ENCODE measurements at places on chromosomes 12 and 14.

DNA sequence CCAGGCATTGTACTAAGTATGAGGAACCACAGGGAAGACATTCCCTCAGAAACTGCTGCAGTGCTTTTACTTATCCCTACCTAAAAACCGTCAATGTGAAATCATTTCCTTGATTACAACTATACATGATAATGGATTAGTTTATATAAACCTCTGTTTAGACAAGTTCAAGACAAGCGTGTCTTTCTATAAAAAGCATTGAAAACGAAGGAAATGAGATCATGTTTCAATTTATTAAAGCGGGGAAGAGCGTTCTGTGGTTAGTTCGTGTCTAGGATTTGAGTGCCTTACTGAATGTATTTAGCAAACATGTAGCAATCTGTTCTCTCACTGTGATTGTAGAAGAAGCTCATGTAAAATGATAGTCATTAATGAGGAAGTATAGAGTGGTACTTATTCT is 37.5 kb downstream of the GALC start:
- no peak for DNase-seq

GRCh38 chr12:4353785-4354208 is 25.7 kb downstream of the FGF23 start:
- no peak for DNase-seq

DNA sequence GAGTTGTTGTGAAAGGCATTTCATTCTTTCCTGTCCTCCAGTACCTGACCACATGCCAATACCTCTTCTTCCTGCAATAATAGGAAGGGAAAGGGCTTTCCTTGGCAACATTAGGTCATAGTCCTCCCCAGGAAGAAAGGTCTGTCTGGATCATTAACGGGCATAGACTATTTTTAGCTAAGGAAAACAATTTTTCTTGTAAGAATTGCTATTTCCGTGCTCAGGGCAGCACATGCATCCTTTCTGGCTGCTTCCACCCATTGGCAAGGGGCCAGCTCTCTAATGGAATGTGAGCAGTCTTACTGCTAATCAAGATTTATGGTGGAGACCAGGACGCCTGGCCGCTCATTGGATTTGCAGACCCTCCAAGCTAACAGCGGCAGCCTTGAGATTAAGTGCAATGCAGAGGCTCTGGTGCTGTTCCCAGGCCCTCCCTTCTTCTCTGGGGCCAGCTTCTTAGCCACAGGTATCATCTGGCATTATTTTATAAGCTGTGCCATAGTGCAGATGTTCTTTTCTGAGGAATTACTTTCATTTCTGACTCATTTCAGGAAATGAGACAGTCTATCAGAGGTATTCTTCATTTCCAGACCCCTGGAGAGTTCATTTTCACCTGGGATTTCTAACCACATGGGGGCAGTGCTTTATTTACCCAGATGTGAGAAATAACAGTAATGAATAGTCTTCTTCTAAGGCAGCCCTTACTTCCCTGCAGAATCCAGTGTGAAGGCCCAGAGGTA is 52.9 kb downstream of the ANO6 start:
- DNase-seq: no peak

DNA sequence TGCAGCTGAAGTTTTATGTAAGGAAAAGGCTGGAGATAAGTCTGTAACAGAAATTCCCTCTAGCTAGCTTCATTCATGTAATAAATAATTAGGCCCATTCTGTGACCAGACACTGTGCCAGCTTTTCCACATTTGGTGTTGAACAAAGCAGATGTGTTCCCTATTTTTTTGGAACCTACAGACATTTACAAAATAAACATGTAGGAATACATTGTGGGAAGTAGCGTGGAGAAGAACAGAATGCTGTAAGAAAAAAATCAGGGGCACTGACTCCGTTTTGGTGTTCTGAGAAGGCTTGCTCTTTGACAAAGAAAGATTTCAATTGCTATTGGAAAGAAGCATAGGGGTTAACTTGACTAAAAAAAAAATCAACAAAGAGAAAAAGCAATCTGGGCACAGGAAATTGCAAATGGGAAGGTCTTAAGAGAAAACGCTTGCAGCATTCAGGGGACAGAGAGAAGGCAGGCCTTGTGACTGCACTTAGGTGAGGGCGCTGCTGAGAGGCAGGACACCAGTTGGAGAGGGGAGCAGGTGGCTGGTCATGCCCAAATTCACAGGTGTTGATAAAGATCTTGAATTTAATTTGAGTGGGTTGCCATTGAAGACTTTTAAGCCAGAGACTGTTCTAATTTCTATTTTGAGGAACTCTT is 4.0 kb downstream of the FAR2 start:
- DNase-seq: no peak

DNA sequence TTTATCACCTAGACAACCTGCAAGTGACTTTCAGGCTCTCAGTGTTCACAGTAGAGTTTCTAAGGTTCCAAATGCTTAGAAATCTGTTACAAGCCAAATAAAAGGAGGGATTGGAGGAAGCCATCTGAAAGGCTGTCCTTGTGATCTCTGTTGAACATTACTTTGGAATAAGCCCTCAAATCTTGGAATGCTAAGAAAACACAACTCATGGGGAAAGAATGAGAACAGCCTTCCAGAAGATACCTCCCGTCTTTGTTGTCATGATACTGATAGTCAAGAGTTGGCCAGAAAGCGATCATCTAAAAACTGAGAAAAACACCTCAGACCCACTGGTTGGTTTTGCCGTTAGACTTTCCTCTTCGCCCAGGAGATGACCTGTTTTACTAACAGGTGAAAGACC is 44.4 kb upstream of the KCNK13 start:
- no peak for DNase-seq

GRCh38 chr14:77319422-77319821 is 1.3 kb downstream of the POMT2 start:
- DNase-seq: no peak

- no peak for DNase-seq
These were observed 113.8 kb downstream of the OTOGL start for GRCh38 chr12:80212938-80213645.

- no peak for DNase-seq
These were observed 67.1 kb upstream of the TMTC2 start for GRCh38 chr12:82619644-82620043.

DNA sequence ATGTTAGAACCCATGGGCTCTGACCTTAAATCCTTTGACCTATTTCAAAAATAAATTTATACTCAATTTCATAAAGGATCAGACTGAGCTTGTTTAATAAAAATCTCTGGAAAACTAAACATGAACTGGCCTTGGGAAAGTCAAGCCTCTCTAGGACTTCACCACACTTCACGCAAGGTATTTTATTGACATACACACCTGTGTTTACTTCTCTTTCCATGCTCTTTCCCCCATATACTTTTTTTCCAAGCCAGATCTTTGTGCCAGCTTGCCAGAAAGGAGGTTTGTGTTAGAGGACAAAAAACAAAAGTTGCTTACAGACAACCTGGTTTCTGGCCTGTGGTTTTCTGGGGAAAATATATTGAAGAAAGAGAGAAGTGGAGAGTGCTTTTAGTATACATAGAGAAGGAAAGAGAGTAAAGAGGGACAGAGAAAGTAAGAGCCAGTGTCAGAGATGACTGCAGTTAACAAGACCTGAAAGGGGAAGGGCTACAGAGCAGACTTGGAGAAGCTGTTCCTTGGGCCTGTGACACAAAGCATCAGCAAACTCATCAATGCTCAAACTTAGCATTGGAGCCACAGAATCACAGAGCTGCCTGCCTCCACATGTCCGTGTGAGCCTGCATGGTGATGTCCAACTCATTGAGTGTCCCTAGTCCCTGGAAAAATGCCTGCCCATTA is 77.3 kb upstream of the TMTC2 start:
- DNase-seq: no peak

DNA sequence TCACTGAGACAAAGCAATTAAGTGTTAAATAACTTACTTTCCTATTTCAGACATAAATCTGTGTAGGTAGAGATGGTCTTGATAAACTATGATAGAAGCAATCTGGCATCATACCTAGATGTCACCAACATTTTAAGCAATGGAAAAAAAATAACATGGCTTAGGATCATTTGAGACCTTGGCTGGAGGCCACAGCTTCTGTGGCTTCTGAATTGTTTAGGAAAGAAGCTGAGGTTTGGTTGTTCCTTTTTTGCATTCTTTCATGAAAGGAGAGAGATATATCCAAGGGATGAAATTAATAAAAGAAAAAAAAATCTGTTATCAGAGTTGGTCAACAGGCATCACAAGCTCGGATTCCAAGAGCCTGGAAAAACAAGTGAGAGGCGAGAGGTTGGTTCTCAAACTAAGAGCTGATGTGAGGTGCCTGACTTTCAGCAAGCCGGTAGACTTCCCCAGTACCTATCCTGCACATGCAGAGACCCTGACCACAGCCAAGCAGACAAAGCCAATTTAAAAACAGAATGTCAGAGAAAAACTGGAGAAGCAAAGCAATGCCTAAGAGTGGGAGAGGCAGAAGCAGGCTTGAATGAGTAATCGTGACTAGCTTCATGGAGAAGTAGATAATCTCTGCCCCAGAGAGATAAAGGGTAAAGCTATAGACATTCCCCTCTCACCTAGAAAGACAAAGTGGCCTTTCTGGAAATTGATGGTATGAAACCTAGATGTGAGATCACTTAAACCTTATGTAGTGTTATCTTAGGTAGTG is 43.4 kb upstream of the ST8SIA1 start:
- no peak for DNase-seq

DNA sequence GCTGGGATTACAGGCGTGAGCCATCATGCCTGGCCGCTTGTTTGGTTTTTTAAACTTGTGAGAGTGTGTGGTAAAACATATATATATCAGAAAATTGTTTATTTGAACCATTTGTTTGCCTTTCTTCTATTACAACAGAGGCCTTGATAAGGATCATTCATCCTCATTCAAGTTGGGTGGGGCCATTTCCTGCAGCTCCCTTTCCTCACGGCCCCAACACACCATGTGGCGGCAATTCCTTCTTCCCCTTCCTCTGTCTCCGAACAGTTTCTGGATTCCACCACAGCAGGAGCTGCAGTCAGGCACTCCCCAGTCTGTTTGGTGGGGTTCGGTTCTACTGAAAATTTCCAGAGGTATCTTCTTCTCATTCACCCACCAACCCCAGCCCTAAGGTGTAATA is 42.0 kb upstream of the RASSF3 start:
- DNase-seq: no peak

DNA sequence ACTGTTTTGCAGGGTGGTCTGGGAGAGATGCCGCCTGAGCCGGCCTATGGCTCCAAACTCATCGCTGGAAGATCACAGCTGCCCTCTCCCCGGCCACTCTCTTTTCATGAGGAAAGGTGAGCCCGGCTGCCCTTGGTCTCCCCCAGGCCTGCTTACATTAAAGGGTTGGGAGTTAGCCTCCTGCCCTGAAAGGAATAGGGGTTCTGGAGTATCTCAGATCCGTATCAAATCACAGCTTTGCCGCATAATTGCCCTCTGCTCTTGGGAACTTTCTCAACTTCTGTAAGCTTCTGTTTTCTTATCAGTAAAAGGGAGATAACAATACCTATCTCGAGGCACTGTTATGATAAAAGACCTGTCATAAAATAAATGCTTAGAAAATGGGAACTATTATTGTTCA is 17.6 kb downstream of the PHLDA1 start:
- no peak for DNase-seq

DNA sequence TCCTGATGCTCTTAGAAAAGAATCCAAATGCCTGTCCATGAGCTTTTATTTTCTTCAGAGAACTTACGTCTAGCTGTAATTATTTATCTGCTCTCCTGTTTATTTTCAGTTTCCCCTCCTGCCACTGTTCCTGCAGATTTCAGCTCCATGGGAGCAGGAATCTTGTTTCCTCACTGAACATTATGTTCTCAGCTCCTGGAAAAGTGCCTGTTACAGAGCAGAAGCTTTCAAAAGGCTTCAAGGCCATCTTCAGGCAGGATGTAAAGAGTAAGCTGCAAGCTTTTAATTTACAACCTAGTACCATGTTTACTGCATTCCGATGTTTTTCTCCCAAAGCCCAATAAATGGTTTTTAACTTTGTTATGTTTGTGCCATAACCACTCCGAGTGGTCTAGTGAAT is 98.4 kb upstream of the BTG1 start:
- DNase-seq: no peak

DNA sequence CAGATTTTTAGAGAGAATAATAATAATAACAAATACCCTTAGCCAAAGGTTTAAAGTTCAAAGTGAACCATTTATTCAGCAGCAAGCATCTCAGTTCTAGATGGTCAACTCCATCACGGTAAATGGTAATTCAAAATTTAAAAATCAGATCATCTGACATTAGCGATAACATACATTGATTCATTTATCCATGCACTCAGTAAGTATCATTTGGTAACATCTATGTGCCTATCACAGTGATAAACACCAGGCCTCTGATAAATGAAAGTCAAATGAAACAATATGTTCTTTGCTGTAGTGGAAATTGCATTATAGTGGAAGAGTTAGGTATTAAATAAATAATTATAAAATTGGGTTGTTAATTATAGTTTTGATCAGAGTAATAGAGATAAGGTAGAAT is 108.8 kb downstream of the CNTN1 start:
- no peak for DNase-seq

DNA sequence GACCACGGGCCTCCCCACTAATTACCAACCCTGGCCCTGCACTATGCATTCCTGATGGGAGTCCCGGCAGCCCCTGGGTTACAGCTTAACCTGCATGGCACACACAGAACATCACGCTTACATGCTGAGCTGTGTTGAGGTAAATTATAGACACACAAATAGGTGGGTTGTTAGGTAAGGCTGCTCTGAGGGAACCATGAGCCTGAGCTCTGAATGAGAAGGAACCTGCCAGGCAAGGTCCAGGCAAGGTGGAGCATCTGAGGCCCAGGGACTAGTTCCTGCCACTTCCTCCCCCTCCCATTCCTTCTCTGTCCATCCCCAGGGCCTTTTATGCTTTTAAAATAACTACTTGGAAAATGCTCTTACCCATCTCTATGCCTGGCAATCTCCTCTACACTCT is 82.7 kb upstream of the ESRRB start:
- no peak for DNase-seq

GRCh38 chr14:73713803-73714655 is at the start of gene PNMA1:
TSS of gene PNMA1 (minus strand) at chr14:73714384. CDS start at chr14:73713639, 745 bp downstream.
- peak; percentile 30 for DNase-seq

DNA sequence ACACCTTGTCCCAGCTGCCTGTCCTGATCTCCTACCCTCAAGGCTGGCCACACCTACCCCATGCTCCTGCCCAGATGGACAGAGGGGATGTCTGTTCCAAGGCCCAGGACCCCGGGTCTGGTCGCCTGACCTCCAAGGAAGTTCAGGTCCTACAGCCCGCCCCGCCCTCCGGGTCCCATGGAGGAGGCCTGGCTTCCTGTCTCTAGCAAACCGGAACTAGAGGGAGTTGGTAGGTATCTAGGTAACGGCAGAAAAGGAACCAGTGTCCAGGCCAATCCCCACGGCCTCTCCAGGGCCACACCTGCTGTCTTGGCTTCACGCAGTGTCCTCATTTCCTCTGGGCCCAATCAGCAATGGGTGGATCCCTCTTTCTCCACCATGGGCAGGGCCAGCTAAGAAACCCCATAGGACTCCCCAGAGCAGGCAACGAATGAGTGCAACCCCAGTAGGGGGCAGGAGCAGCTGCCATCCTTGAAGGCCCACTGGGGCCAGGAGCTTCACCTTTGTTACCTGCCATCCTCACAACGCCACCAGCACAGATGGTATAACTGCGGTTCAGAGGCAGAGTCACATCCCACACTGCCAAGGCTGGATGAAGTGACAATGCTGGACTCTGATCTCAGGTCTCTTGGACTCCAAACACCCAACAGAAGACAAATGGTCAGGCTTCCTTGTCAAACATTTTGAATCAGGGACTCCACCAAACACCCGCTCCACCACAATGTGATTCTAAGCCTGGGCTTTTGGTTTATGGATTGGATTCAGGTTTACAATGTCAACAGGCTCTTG is 25.1 kb upstream of the RPLP0 start:
- no peak for DNase-seq
